ENCODE measurements at places on chromosomes 3 and 15.

GRCh38 chr15:62456011-62456920, 291.2 kb upstream of the C2CD4B start:
- DNase-seq = no peak

GRCh38 chr15:74635228-74635627, 19.6 kb downstream of the CLK3 start:
- DNase-seq = peak; percentile 79

GRCh38 chr3:8279886-8280550, 221.6 kb upstream of the LMCD1 start:
- DNase-seq = no peak

DNA sequence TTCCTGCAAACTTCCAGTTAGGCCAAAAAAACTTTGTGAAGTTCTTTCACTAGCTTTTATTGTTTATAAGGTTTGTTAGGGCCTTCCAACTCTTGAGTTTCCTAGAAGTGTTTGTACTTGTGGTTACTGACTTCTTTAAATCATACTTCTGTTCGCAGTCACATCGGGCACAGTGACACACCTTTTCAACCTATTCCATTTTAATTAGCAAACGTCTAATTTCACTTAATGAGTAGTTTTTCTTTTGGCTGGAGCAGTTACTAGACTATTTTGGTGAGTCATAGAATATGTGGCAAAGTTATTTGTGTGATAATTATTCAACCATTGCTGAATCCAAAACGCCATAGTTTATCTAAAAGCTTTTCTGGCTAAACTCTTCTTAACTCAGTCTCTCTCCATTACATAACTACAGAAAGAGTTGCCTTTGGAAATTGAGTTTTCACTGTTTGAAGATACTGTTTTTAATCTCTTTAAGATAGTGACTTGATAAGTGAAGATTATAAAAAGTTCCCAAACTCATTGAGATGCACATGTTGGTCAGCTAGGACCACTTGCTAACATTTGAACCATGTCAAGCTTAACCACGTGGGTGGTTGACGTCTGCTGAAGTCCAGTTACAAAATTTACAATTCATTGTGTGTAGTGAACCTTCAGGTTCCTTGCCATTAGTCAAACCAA, 21.5 kb downstream of the CNOT10 start:
- no peak for DNase-seq

DNA sequence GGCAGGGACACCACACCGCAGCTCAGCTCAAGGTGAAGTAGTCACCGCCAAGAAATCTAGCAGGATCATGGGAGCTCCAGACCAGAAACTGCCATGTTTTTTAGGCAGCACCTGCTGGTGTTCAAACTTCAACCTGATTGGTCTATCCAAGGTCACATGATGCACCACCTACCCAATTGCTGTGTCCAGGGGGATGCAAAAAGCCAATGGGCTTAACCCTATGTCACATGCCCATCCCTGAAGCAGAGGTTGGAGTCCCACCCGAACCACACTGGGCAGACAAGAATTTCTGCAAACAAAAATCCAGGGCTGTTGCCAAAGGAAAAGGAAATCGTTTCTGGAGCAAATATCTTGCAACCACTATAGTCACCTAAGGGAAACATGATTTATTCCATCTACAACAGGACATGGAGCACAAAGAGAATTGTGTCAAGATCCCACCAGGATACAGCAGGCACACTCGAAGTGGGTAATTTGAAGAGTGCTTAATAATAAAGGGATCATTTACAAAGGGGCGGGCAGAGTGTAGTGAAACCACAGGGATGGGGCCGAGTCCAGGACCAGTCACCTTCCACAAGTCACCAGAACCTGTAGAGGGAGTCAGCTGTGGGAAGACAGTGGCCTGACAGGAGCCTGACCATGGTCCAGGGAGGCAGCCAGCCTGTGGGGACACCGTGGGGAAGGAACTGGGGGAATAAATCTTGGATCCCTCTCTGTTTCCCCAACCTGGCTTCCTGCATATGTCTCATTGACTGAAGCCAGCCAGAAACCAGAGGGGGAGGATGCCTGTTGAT, 34.2 kb upstream of the TSEN2 start:
- no peak for DNase-seq

GRCh38 chr3:71152892-71153265, 430.6 kb downstream of the FOXP1 start:
- DNase-seq = no peak

GRCh38 chr15:89184357-89184756, 37.0 kb downstream of the RLBP1 start:
- DNase-seq = no peak

DNA sequence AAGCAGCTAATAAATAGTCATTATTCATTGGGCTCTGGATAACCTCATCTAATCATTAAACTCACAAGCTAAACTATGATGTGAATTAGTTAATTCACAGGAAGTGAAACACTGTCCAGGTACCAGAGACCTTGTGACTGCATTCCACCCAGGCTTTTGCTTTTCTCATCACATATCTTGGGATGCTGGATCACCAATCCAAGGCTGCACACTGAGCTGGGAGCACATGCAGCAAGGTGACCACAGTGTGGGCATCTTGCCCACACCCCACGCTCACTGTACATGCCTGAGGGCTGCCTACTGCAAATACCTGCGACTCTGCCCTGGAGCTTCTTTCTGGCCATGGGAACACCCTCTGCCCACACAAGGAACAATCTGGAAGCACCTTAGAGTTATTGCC, 40.6 kb upstream of the TNFAIP8L3 start:
- no peak for DNase-seq

- DNase-seq = no peak
These were observed 22.6 kb downstream of the MKRN2OS start for GRCh38 chr3:12522721-12523120.

- no peak for DNase-seq
These were observed 38.8 kb downstream of the BHLHE40 start for GRCh38 chr3:5017925-5018531.

GRCh38 chr3:179717219-179717618, 64.4 kb downstream of the USP13 start:
- DNase-seq = no peak

DNA sequence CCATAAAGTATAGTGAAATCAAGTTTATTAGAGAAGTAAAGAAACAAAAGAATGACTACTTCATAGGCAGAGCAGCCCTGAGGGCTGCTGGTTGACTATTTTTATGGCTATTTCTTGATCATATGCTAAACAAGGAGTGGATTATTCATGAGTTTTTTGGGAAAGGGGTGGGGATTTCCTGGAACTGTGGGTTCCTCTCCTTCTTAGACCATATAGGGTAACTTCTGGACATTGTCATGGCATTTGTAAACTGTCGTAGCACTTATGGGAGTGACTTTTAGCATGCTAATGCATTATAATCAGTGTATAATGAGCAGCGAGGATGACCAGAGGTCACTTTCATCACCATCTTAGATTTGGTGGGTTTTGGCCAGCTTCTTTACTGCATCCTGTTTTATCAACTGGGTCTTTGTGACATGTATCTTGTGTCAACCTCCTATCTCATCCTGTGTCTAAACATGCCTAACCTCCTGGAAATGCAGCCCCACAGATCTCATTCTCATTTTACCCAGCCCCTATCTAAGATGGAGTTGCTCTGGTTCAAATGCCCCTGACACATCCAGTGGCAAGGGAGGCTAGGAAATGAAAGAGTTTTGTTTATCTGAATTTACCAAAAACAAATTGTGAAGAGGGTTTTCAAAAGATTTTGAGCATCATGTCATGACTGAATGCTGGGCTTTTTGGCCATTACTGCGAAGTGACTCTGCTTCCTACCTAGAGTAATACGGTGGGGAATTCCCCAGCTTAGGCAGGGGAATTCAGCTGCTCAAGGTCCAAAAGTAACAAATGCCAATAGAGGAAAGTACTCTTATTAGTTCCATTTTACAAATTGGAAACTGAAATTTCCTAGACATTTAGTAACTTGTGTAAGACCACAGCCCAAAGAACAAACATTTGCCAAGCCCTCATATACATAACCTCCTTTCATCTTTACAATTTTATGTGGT, 6.2 kb upstream of the SPSB4 start:
- no peak for DNase-seq

DNA sequence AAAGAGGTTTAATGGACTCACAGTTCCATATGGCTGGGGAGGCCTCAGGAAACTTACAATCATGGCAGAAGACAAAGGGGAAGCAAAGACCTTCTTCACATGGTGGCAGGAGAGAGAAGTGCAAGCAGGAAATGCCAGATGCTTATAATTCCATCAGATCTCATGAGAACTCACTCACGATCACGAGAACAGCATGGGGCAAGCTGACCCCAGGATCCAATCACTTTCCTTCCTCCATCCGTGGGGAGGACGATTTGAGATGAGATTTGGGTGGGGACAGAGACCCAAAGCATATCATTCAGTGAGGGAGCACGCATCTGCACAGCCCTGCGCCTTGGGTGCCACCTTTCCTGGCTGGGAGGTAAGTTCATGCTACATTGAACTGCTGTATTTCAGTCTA, 234.1 kb upstream of the ATP10A start:
- no peak for DNase-seq

GRCh38 chr3:67458896-67459530, 195.4 kb downstream of the SUCLG2 start:
- no peak for DNase-seq

GRCh38 chr3:16359331-16359730, 94.3 kb downstream of the OXNAD1 start:
- no peak for DNase-seq

DNA sequence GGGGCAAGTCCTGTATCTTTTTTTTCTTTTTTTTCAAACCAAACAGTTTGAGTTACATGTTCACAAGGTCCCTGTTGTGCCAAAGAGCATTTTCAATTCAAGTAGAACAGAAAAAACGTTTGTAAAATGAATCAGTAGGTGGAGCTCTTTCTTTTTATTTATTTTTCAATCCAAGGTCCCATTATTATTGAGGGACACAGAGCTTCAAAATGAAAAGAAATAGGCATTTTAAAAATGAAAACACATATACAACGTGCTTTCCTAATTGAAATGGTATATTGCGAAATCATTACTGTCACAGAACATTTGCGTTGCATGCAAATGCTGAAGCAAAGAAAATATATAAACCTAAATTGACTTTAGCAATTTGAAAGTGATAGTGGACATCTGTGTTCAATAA, 711.0 kb downstream of the MECOM start:
- no peak for DNase-seq

- no peak for DNase-seq
These were observed 40.4 kb downstream of the LYSMD4 start for GRCh38 chr15:99692825-99693224.

DNA sequence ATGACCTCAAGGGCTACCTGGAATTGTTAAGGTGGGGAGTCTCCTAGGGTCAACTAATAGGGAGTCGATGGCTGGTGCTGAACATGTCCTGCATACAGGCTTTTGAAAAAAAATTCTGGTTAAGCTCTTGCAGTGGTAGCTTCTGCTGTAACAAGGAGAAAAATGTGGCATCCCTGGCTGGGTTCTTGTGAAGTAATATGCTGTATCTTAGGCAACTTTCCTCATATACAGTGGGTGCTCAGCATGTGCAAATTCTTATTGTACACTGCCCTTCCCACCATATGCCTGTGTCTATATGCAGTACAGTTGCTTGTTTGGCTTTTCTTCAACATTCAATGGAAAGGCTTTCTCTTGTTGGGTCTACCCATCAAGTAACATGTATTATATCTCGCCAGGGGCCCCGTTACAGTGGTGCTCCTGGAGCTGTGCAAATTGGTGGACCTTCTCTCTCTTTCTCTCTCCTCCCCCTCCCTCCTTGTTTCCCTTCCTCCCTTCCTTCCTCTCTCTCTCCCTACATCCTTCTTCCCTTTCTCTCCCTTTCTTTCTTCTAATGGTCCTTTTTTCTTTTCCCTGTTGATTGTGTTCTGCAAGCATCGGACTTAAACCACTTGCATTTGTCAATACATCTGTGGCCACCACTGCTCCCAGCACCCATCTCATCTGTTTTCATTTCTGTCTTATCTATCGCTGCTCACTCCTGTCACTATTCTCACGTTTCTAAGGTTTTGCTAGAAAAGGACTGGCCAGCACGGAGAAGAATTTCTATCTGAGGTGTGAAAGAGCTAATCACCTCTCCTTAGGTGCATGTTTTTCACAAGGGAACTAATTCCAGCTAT, 35.2 kb downstream of the TGFBR2 start:
- no peak for DNase-seq

- no peak for DNase-seq
These were observed 27.2 kb upstream of the GBE1 start for GRCh38 chr3:81788610-81789009.
